ACHN (cell line): ENCODE measurements at places on chromosomes 6 and 20.

GRCh38 chr6:140217283-140217682 is 842.8 kb upstream of the CITED2 start:
- no peak for DNase-seq

GRCh38 chr6:149331871-149332270 is 14.4 kb downstream of the TAB2 start:
- DNase-seq, result no peak

GRCh38 chr6:53504512-53504911 is 40.4 kb downstream of the GCLC start:
- DNase-seq, result no peak

DNA sequence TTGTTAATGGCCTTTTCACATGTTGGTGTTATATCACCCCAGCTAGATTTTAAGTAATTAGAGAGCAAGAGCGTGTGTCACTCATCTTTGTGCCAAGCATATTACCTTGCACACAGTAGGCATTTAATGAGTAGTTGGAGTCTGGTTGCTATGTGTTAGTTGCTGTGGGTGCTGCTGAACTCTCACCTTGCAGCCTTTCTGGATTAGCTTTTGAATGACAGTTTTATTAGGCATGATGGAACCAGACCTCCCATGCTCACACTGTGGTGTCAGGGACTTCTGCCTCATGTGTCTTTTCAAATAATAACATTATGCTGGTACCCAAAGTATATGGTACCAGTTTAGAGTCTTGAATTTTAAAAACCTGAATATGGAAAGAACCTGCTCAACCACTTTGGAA is 55.9 kb downstream of the TRAF3IP2 start:
- DNase-seq, result no peak

GRCh38 chr6:167053895-167054530 is 54.8 kb downstream of the CEP43 start:
- no peak for DNase-seq

DNA sequence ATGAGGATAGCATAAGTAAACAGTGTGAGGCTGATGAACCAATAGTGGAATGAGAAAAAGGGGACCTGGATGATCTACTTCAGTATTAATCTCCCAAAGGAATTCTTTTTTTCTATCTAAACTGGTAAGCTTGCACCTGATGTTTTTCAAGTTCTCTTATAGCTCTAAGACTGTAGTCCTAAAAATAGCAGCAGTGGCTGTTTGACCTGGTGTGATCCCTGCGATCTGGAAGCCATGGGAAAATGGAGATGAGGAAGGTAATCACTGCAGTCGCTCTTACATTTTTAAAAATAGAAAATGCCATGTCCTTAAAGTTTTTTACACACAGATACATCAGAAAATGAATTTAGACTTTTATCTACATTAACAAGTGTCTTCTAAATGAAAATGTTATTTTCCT is 926.4 kb upstream of the SLC35B3 start:
- DNase-seq, result no peak

GRCh38 chr20:19566226-19566945 is 191.7 kb upstream of the RIN2 start:
- DNase-seq, result no peak

GRCh38 chr6:52081237-52081636 is 6.2 kb downstream of the PKHD1 start:
- no peak for DNase-seq

GRCh38 chr6:256169-256568 is 36.1 kb upstream of the DUSP22 start:
- no peak for DNase-seq

GRCh38 chr6:140809694-140810101 is 1323.0 kb upstream of the GJE1 start:
- no peak for DNase-seq
